DMS79 treated with DMSO at 0.1 percent for 48 hours (cell line): ENCODE measurements at places on chromosomes 7 and 10.
A peak's percentile ranks its signal among the peaks of the same experiment; 100 is the strongest.

DNA sequence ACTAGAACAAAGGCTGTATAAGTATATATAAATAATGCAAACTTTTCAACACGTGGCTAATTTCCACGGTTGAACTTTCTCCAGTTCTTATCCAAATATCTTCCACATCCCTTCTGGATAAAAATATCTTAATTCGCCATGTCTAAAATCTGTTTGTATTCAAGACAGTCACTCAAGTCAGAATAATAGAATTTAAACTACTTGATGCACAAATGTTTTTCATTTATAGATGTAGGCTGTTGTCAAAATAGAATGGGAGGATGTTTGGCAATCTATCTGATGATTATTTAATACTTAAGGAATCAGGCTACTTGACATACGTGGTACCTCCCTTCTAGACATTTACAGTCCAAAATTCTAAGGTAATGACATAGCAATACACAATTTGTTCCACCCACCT, 204.3 kb downstream of the TWIST1 start:
- no peak for DNase-seq

- DNase-seq: no peak
Observed at GRCh38 chr10:120782336-120782735, 68.8 kb upstream of the WDR11 start.

- no peak for DNase-seq
Observed at GRCh38 chr10:16195178-16195769, 241.5 kb upstream of the PTER start.

GRCh38 chr10:121326905-121327304, 271.3 kb downstream of the FGFR2 start:
- DNase-seq: peak; percentile 3

- no peak for DNase-seq
Observed at GRCh38 chr10:23877791-23878320, 331.1 kb upstream of the KIAA1217 start.
